Chondrocyte (in vitro differentiated cells): ENCODE measurements at places on chromosomes 6 and 20. TPM values are rescaled to one million over a fixed set of nuclear protein-coding genes. Genes with fewer than 3 reads are reported as not detected.

The SLC18B1 gene
- 2.4 to 6.2 TPM (median 2.7 TPM) in 3 replicates for total RNA-seq

The HSP90AB1 gene
- 508 to 805 TPM (median 512 TPM) in 3 replicates for total RNA-seq

The MTHFD1L gene
- total RNA-seq = 51.3 to 93.7 TPM (median 85.7 TPM) in 3 replicates

The EPB41L1 gene
- total RNA-seq = 41.1 to 42.7 TPM (median 42.1 TPM) in 3 replicates

The LY6G6D gene
- total RNA-seq = not detected in 3 replicates

The ERVFRD-1 gene
- not detected in 3 replicates for total RNA-seq

DNA sequence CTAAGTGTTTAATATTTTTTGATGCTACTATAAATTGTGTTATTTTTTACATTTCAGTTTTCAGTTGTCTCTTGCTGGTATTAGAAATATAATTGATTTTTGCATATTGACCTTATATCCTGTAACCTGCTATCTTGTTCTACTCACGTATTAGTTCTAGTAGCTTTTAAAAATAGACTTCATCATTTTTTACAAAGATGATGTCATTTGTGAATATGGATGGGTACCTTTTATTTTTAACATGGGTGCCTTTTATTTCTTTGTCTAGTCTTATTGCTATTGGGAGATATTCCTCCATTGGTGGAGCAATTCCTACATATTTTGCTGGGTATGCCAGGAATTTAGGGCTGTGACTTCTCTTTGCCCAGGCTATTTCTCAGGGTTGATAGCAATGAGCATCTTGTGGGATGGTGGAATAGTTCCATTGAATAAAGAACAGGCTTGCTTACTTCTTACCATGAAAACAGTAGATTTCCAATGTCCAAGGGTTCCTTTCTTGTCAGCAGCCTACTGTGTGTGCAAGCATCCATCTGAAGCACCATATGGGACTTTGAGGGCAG is 149.7 kb downstream of the CARMIL1 start:
- H3K27ac ChIP-seq = no peak overlapping the region
- H3K4me1 ChIP-seq = peaks cover 12% of the 10 kb centered on the region
- H3K4me3 ChIP-seq = no peak overlapping the region
- no peaks in the 10 kb centered on the region for H3K36me3 ChIP-seq
